Progenitor cell of endocrine pancreas (in vitro differentiated cells): ENCODE measurements at places on chromosomes 5 and 9. TPM values are rescaled to one million over a fixed set of nuclear protein-coding genes. Genes with fewer than 3 reads are reported as not detected.

GRCh38 chr9:94961870-94962269 is 235.4 kb downstream of the AOPEP start:
- H3K4me3 ChIP-seq, result no peak overlapping the region
- no peaks in the 10 kb centered on the region for H3K4me1 ChIP-seq
- peaks cover 9% of the 10 kb centered on the region for H3K36me3 ChIP-seq

GRCh38 chr5:143865426-143866025 is 53.6 kb downstream of the HMHB1 start:
- no peak overlapping the region for H3K4me3 ChIP-seq
- no peak overlapping the region for H3K27ac ChIP-seq
- no peaks in the 10 kb centered on the region for H3K27me3 ChIP-seq
- H3K36me3 ChIP-seq, result no peaks in the 10 kb centered on the region

GRCh38 chr9:27569406-27569805 is 3.9 kb downstream of the C9orf72 start:
- H3K27me3 ChIP-seq, result no peaks in the 10 kb centered on the region
- DNase-seq, result no peak
- H3K4me3 ChIP-seq, result no peak overlapping the region
- H3K36me3 ChIP-seq, result peaks cover 4% of the 10 kb centered on the region
- H3K27ac ChIP-seq, result no peak overlapping the region

DNA sequence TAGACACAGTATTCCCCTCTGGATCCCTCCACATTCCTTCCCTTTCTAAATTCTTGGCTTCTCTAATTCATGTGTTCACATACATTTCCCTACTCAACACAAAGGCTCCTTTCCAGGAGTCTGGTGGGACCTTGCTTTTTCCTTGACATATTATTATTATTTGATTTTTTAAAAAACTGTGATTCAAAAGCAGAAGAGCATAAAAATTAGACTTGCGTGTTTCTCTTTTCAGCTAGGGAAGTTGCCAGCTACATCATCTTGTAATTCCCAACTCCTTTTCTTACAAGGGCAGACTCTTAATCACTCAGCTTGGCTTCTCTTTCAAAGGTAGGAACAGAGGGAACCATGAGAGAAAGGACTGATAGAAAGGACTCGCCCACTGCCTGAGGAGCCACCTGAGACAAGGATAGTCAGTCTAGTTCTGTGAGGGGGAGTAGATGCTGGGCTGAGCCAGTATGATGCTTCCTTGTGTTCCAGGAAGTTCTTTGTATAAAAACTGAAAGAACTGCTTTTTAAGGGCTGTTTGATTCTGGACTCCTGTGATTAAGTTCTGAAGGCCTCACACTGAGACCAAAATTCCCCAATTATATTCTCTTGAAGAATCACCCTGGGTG is 51.0 kb upstream of the DPYSL3 start:
- peaks cover 5% of the 10 kb centered on the region for H3K4me1 ChIP-seq
- H3K4me3 ChIP-seq, result no peak overlapping the region
- no peak overlapping the region for H3K27ac ChIP-seq
- DNase-seq, result no peak

GRCh38 chr5:15002173-15002572 is 130.6 kb upstream of the ANKH start:
- no peak overlapping the region for H3K4me3 ChIP-seq
- H3K4me1 ChIP-seq, result no peaks in the 10 kb centered on the region
- peaks cover 20% of the 10 kb centered on the region for H3K27me3 ChIP-seq
- no peak for DNase-seq

The TMEM174 gene
- total RNA-seq, result not detected in 2 replicates

The AJM1 gene
- total RNA-seq, result 5.1 and 5.8 TPM in 2 replicates
